ENCODE measurements at places on chromosomes 2 and 18.

DNA sequence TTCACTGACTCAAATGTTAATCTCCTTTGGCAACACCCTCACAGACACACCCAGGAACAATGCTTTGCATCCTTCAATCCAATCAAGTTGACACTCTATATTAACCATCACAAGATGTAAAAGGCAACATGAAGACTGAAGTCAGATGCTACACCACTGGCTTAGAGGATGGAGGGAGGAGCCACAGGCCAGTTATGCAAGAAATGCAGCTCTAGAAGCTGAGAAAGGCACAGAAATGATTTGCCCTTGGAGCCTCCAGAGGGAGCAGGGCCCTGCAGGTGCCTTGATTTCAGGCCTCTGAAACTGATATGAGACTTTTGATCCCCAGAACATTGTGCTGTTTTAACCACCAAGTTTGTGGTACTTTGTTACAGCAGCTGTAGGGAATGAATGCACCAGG lies 276.3 kb downstream of the KCNS3 start:
- no peak overlapping the region for H3K27ac ChIP-seq
- peaks cover 7% of the 10 kb centered on the region for H3K27me3 ChIP-seq
- H3K4me1 ChIP-seq = no peaks in the 10 kb centered on the region
- no peak for DNase-seq
- no peaks in the 10 kb centered on the region for H3K36me3 ChIP-seq

GRCh38 chr2:47339745-47340541 lies 63.0 kb upstream of the MSH2 start:
- peaks cover 8% of the 10 kb centered on the region for H3K27me3 ChIP-seq
- peak; percentile 23 for DNase-seq
- H3K27ac ChIP-seq = no peak overlapping the region
- H3K4me1 ChIP-seq = peaks cover 2% of the 10 kb centered on the region

- no peak overlapping the region for H3K4me3 ChIP-seq
- H3K27ac ChIP-seq = no peak overlapping the region
- no peaks in the 10 kb centered on the region for H3K4me1 ChIP-seq
Measured at GRCh38 chr2:21257621-21258020, 133.9 kb downstream of the TDRD15 start.

GRCh38 chr2:31013301-31013700 lies 124.9 kb downstream of the GALNT14 start:
- H3K4me3 ChIP-seq = no peak overlapping the region
- no peak for DNase-seq
- H3K4me1 ChIP-seq = no peaks in the 10 kb centered on the region

DNA sequence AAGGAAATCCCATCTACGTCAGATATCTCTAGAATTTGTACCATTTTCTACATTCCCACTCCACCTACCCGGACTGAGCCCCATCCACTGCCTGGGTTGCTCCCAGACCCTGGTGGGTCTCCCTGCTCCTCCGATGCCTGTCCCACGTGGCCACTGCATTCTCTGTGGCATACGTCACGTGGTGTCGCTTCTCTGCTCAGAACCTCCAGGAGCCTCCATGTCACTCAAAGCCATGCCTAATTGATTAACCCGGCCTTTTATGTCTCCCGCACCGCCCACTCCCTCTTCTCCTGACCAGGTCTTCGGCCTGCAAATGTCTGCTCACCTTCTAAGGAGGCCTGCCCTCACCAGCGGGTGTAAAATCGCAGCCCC lies 176.6 kb downstream of the HDAC4 start:
- H3K4me1 ChIP-seq = peaks cover 62% of the 10 kb centered on the region
- H3K4me3 ChIP-seq = no peak overlapping the region
- peaks cover under 1% of the 10 kb centered on the region for H3K36me3 ChIP-seq
- no peak overlapping the region for H3K27ac ChIP-seq

Measured in activated CD8-positive, alpha-beta T cell treated with anti-CD3 and anti-CD28 coated beads for 36 hours (primary cell).